HuH-7 (cell line): ENCODE measurements at places on chromosomes 3 and 15.

GRCh38 chr3:7739754-7740153 is 761.9 kb upstream of the LMCD1 start:
- no peak for DNase-seq

GRCh38 chr3:11662392-11662990 is 18.8 kb upstream of the VGLL4 start:
- no peak for DNase-seq

DNA sequence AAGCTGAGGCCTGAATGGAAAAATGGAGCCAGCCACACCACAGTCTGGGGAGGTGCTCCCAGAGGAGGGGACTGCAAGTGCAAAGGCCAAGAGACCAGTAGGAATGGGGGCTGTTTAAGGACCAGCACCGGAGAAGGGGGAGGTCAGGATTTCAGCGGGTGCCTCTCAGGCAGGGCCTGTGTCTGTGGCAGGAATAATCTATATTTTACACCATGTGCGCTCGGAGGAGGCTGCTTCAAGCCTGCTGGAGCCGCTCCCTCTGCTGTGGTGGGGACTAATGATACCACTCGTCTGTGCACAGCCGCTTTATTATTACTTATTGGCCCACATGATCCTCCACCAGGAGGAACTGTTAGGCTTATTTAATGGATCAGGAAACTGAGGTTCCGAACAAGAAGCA is 45.3 kb downstream of the TPRA1 start:
- no peak for DNase-seq

DNA sequence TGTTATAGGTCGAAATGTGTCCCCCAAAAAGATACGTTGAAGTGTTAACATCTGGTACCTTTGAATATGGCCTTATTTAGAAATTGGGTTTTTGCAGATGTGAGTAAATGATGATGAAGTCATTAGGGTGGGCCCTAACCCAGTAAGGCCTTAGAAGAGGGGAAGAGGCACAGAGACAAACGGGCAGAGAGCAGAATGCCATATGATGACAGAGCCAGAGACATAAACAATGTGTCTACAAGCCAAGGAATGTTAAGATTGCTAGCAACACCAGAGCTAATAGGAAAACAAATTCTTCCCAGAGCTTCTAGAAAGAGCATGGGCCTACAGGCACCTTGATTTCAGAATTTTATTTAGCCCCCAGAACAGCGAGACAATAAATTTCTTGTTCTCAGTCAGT is 693.1 kb upstream of the NECTIN3 start:
- no peak for DNase-seq

- DNase-seq: peak; percentile 84
Measured at GRCh38 chr3:32239307-32240158, 1.1 kb downstream of the CMTM8 start.

- no peak for DNase-seq
Measured at GRCh38 chr3:3815206-3815605, 16.0 kb downstream of the LRRN1 start.

DNA sequence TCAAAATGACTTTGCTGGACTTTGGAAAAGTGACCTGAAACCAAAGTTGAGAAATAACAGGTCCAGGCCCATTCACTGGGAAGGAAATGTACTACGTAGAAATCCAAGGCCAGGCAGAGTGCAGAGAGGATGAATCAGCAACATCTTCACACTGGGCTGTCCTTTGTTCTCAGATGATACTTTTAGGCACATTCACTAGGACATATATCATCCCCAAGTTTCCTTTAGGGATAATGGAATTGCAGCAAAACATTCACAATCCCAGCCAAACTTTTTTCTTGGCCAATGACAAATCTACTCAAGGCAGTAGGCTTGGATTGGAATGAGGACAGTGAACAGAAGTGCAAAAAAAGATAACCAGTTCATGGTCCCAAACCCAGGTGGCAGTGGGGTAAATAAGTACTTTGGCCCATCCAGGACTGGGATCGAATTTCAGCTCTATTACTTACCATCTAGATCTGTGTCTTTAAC is 75.1 kb downstream of the CLDN11 start:
- peak; percentile 51 for DNase-seq

DNA sequence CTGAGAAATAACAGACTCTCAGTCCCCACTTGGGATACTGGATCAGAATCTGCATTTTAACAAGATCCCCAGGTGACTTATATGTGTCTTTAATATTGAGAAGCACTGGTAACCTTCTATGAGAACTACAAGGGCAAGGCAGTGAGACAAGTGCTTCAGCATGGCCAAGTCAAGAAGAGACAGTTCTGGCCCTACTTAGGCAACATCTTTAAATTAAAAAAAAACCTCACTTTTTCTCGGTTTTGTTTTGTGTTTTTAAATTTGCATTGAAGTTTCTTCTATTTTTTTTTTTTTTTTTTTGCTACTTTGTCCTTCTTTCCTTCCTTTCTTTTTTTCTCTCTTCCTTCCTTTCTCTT is 42.5 kb upstream of the SPTSSB start:
- no peak for DNase-seq

GRCh38 chr3:196981657-196982056 is 13.0 kb upstream of the PIGZ start:
- no peak for DNase-seq

DNA sequence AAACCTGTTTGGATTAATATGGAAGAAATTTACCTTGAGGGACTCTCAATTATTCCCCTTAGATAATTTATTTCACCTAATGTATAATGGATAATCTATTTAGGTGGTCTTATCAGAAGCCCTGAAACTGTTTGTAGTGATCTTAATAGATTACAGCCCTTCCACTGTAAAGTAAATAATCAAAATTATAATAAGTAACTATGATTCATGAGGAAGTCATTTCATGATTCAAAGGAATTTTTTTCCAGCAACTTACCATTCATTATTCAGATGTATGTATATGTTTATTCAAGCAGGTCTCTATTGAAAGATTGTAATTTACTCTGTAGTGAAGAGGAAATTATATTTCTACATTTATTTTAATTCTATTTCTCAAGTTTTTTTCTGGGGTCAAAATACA is 250.6 kb upstream of the ROBO1 start:
- no peak for DNase-seq

GRCh38 chr3:153348457-153349107 is 186.6 kb downstream of the RAP2B start:
- no peak for DNase-seq

GRCh38 chr3:143820466-143821221 is 27.6 kb downstream of the SLC9A9 start:
- DNase-seq: no peak

- DNase-seq: no peak
Measured at GRCh38 chr3:108030960-108031359, 59.9 kb downstream of the CD47 start.

DNA sequence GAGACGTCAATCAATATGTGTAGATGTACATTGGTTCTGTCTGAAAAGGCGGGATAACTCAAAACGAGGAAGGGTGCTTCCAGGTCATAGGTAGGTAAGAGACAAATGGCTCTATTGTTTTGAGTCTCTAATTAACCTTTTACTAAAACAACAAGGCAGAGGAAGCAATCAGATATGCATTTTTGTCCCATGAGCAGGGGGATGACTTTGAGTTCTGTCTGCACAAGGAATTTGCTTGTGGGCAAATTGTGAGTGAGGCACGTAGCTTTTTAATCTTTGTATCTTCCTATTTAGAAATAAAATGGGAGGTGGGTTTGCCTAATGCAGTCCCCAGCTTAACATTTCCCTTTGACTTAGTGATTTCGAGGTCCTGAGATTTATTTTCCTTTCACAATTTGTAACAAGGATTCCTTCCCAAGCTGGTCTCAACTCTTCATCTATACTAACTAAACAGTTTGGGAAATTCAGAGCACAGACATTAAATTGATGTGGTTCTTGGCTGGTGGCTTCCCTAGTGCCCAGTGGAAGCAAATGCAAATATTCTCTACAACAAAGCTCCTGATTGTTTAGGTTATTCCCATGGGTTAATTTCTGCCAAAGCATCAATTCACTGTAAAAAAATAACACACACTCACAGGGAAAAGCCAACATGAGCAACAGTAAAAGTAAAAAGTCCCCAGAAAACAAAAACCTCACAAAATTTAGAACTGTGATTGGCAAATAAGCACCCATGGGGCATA is 738.8 kb upstream of the SGO1 start:
- no peak for DNase-seq

DNA sequence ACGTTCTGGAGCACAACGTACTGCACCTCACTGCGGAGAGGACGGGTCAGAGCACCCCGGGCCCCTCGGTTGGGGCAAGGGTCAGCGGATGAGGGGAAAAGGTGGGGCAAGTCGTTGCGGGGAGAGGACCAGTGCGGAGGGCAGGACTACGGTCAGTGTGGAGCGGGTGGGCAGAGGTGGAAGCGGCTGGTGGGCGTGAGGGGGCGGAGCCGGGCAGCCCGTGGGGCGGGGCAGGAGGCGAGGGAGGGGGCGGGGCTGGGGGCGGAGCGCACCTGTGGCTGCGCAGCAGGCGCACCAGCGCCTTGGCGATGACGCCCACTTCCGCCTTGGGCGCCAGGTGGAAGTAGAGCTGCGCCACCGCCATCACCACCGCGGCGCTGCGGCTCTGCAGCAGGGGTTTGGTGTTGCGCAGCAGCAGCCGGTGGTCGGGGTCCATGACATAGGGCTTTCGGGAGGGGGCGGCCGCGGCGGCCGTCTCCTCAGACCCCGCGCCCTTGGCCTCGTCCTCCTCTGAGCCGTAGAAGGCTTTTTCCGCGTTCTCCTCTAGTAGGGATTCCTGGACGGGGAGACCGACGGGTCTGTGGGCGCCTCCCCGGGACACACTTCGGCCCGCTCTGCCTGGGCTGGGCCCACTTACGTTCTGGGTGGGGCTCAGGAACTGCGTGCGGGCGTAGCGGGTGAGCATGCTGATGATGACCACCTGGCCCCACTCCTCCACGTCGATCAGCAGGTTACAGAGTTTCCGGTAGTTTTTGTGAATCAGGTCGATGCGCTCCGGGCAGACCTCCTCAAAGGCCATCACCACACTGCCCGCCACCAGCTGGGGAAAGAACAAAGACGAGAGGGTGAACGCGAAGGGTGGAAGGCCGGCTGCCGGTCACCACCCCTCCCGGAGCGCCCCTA is 29.2 kb downstream of the AP3B2 start:
- DNase-seq: no peak

- DNase-seq: no peak
Measured at GRCh38 chr15:90343302-90343790, 8.7 kb upstream of the ZNF774 start.

GRCh38 chr3:193297421-193297820 is 56.4 kb downstream of the PLAAT1 start:
- no peak for DNase-seq

- DNase-seq: no peak
Measured at GRCh38 chr3:7340795-7341194, 479.9 kb downstream of the GRM7 start.

DNA sequence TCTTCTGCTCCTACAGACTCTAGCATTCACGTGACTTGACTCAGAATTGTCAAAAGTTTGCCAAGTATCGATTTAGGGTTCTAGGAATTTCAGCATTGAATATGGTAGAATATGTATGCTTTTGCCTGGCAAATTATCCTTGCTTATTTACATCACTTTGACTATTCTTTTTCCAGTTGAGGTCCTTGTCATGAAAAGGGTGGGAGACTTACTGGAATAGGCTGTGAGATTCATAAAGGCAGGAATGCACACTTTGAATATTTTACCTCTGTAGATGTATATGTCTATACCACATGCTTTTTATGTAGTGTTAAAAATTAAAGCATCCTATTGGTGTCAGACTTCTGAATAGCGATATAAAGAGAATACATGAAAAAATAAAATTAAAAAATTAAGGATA is 378.8 kb upstream of the RARB start:
- no peak for DNase-seq

DNA sequence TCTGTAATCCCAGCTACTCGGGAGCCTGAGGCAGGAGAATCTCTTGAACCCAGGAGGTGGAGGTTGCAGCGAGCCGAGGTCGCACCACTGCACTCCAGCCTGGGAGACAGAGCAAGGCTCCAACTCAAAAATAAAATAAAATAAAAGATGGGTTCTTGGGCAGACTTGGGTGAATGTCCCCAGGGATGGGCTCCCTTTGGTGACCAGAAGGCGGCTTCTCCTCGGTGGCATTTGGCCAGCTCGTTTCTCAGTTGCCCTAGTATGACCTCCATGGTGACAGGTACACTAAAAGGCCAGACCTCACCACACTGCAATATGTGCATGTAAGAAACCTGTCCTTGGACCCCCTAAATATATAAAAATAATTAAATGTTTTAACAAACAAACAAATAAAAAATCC is 76.0 kb upstream of the SNRPA1 start:
- no peak for DNase-seq

DNA sequence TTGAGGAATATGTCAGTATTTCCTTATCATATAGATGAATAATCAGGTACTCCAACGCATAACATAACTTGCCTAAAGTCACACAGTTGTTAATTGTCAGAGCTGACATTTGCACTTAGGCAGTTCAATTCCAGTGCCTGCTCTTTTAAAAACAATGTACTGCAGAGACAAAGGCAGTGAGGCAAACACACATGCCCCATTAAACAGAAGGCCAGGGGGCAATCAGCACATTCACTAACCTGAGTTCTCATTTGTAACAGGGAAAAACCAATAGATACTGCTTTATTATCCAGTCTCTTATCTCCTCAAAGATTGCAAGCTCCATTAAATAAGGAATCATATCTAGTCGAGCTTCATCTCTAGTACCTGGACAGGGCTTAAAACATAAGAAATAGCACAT is 1017.4 kb downstream of the SQOR start:
- DNase-seq: no peak

- no peak for DNase-seq
Measured at GRCh38 chr3:79521221-79521848, 246.5 kb downstream of the ROBO1 start.

DNA sequence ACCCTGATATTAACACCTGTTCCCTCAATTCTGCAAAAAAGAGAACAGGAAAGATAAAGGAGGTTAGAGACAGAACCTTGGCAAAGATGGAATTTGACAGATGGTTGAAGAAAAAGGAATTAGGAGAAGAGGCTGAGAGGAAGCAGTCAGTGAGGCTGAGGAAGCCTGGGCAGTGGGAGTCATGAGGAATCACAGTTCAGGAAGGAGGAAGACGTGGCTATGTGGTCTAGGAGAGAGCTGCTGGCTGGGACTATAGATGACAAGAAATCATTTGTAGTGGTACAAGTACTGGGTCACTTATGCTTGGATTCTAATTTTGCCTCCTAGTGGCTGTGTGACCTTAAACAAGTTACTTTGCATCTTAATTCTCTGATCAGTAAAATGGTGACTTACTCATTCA is 49.0 kb downstream of the LARS2 start:
- no peak for DNase-seq

DNA sequence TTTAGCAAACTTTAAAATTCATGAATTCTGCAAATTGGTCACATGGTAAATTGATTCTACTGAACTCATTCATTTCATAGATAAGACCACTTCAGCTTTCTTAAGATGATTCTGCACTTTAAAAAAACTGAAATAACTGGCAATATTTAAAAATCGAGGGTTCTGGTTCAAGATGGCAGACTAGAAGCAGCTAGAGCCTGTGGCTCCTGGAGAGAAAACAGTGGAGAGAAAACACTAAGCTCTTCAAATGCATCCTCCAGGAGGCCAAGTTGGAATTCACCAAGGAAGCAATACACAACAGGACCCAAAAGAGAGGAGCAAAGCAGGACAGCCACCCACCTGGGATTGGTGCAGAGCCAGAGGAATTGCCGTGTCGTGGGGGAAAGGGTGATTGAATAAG is 132.1 kb downstream of the SPATA16 start:
- DNase-seq: no peak

GRCh38 chr3:38110314-38111050 is 26.4 kb downstream of the ACAA1 start:
- DNase-seq: no peak

- peak; percentile 68 for DNase-seq
Measured at GRCh38 chr3:88219138-88219792, 69.5 kb downstream of the C3orf38 start.

- no peak for DNase-seq
Measured at GRCh38 chr3:7270731-7271130, 409.8 kb downstream of the GRM7 start.
